ENCODE measurements at places on chromosomes 2 and 18.
A peak's percentile ranks its signal among the peaks of the same experiment; 100 is the strongest.

GRCh38 chr18:39302481-39302880 lies 1736.9 kb upstream of the CELF4 start:
- DNase-seq, result no peak

GRCh38 chr2:197869501-197870111 lies 65.2 kb downstream of the PLCL1 start:
- DNase-seq, result no peak

DNA sequence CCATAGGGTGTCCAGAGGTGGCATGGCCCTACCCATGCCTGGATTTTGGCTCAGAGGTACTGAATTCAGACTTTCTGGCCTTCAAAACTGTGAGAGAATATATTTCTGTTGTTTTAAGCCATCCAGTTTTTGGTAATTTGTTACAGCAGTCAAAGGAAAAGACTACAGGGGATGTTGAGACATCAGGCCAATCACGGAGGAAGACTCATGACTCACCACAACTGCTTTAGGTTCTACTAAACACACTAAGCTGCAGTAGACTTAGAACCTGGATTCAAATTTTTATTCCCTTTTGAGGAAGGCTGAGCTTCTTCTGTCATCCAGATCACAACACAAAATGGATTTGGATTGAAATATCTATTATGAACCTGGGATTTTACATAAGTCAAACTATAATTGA lies 12.0 kb upstream of the C2orf66 start:
- no peak for DNase-seq

- no peak for DNase-seq
Measured at GRCh38 chr18:70627182-70627802, 338.4 kb downstream of the SOCS6 start.

GRCh38 chr2:161402297-161402696 lies 13.8 kb upstream of the TBR1 start:
- no peak for DNase-seq

DNA sequence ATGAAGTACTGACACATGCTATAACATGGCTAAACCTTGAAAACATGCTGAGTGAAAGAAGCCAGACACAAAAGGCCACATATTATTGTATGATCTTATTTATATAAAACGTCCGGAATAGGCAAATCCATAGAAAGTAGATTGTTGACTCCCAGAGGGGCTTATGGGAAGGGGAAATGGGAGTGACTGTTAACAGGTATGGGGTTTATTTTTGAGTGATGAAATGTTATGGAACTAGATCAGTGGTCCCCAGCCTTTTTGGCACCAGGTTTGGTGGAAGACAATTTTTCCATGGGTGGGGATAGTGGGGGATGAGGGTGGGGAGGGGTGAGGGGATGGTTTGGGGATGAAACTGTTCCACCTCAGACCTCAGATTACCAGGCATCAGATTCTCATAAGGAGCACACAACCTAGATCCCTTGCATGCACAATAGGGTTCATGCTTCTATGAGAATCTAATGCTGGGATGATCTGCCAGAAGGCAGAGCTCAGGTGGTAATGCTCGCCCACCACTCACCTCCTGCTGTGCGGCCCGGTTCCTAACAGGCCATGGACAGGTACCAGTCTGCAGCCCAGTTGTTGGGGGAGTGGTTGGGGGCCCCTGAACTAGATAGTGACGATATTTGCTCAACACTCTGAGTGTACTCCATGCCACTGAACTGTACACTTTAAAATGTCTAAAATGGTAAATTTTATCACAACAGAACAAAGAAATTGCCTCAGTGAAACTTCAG lies 59.1 kb downstream of the EFEMP1 start:
- no peak for DNase-seq

- no peak for DNase-seq
Measured at GRCh38 chr18:70228536-70228935, 23.0 kb upstream of the RTTN start.

DNA sequence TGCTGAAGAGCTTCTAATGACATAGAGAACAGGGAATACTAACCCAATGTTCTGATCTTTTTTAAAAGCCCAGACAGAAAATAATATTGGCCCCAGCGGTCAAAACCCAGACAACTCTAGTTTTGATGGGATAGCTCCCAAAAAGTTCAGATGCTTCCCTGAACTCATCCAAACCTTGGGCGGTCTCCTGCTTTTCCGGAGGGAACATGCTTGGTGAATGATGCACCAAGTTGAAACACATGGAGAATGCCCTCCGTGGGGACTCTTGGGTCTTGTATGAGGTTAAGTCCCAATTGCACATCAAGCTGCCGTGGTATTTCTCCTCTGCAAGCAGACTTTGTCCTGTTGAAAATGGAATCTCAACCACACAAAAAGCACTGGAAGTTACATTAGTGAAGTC lies 120.7 kb upstream of the CTAGE1 start:
- no peak for DNase-seq

GRCh38 chr2:2260696-2261268 lies 70.3 kb downstream of the MYT1L start:
- no peak for DNase-seq

DNA sequence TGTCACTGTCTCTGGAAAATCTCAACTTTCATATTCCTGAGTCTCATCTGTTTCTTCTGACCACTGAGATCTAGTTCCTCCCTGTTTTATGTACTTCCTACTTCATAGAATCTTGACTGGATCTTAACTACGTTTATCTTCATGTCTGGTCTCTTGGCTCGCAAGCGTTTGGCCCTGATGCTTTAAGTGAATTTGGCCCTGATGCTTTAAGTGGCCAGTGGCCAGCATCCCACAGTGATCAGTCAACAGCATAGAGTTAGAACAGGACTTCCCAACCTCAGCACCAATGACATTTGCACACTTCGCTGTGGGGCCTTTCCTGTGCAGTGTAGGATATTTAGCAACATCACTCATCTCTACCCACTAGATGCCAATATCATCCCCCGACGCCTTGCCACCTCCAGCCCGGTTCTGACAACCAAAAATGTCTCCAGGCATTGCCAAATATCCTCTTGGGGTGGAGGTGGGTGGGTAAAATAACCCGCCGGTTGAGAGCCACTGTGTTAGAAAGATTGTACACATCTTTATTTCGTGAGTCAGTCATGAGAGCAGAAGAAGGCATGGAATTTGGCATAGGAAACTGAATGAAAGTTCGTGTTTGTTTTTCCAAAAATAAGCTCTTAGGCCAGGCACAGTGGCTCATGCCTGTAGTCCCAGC lies 12.2 kb downstream of the TM4SF20 start:
- no peak for DNase-seq

DNA sequence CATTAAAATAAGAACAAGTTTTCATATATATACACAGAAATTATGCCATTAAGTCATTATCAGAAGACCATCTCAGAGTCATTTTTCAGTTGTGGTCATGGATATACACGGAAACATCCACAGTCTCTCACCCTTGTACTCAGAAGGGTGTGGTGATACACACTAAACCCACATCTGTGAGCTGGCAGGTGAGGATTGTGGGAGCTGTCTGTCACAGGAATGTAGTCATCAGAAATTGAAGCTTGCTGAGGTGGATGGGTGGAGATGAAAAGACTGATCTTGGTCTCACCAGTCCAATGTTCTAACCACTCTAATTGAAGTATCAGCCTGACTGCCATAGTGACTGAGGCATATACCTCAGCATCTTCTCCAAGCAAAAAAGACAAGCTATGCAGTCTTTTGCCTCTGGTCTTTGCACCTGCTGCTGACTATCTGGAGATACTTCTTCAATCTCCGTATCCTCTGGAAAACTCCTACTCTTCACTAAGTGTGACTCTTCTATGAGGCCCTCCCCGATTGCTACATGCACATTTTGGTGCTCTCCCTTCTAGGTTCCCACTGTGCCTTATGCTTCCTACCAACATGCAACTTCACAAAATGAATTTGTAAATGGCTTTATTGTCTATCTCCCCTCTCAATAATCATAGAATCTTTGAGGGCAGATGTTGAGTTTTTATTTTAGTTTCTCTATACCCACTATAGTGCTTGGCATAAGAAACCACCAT lies 232.8 kb downstream of the DYM start:
- DNase-seq, result no peak

DNA sequence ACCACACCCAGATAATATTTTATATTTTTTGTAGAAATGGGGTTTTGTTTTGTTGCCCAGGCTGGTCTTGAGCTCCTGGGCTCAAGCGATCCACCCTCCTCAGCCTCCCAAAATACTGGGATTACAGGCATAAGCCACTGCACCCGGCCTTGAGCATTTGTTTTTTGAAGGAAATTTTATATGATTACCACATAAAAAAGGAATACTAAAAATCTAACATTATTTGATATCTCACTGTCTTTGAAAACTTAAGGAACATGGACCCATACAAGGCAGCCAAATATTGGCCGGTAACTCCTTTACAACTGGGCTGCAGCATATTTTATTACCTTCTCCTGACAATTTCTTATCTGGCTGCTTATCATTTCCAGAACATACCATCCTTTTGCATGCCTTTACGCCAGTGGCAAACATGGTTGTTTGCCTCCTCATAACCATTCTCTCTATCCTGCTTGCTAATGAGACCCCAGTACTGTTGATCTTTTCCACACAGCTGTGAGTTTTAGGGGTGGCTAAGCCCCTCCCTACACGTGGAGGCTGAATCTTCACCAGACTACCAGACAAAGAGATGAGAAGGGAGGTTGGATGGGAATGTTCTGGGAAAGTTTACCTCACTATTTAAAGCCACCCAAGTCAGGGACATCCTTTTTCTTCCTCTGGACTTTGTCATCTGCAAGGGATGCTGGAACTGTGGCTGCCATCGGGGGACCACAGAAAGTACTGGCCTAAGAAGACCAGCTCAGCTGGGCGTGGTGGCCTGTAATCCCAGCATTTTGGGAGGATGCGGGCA lies 157.5 kb downstream of the TGIF1 start:
- DNase-seq, result no peak

GRCh38 chr2:219483451-219484342 lies 15.0 kb upstream of the GMPPA start:
- no peak for DNase-seq

DNA sequence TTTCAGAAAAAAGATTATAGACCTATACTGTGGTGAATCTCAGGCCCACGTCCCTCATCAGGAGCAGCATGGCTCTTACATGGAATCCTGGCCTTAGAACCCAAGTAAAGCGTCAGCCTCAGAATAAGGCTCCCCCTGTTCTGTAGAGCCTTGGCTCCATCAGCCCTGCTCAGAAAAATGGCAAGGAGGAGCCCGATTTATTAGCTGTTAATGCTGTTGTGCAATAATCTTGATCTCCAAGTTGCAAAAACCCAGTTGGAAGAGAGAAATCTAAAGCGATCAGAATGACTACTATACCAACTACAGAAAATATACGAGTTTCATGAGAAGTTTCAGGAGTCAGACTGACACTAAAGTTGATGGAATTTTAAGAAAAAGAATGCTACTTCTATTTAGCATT lies 35.6 kb upstream of the CTAGE1 start:
- no peak for DNase-seq

DNA sequence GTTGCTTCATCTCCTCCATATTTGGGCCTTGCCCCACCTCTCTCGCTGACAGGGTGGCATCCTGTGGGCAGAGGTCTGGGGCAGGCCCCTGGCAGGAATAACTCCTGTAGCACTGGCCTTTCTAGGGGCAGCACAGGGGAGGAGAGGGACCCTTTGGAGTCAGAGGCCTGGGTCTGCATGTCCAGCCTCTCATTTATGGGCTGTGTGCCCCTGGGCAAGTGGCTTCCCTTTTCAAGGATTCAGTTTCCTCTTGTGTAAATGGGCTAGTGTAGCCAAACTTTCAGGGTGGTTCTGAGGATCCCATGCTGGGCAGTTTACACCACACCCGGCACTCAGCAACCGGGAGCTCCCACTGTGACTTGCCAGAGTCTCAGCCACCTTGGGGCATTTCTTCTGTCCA lies 23.4 kb downstream of the ADRA2B start:
- no peak for DNase-seq

GRCh38 chr2:164430166-164430783 lies 191.0 kb downstream of the GRB14 start:
- DNase-seq, result peak; percentile 53

GRCh38 chr2:207546822-207547221 lies 17.1 kb downstream of the CREB1 start:
- DNase-seq, result no peak

DNA sequence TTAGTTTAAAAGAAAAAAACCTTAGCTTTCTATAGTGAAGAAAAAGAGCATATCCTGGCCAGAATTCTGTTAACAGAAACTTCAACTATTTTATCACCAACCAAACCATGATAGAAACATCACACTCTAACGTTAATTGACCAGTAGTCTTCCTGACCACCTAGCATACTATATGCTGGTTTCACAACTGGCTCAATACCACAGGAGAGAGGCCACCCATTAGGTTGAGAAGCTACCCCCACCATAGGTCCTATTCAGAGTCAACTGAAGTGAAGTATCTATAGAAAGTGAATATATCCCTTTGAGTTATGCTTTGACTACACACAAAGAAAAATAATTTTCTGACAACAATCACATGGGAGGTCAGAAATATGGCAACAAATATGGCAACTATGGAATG lies 85.2 kb upstream of the STK17B start:
- no peak for DNase-seq

DNA sequence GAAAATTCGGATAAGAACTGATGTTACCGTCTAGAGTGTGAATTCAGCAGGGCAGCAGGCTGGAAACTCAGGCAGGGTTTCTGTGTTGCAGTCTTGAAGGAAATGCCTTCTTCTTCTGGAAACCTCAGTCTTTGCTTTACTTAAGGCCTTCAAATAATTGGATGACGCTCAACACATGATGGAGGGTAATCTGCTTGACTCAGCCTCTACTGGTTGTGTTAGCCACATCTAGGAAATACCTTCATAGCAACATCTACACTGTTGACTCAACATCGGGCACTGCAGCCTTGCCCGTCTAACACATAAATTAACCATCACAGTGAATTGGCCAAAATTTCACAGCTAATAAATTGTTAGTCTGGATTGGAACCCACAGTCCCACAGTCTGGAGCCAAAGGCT lies 37.2 kb downstream of the YPEL5 start:
- no peak for DNase-seq

DNA sequence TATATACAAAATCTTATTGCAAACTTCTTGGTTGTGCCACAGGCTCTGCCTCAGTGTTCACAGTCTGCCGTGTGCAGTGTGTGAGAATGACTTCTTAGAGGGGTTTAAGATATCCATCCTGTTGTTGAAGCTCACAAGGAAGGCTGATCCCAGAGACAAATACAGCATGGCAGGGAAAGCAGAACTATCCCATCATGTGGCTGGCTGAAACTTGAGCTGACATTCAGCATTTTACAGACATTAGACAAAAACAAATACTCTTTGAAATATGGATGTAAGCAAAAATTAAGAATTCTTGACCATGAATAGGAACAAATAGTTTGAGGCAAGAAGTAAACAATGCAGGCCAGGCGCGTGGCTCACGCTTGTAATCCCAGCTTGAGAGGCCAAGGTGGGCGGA lies 12.9 kb upstream of the PUM2 start:
- DNase-seq, result no peak

- DNase-seq, result no peak
Measured at GRCh38 chr2:127092306-127092705, 14.6 kb downstream of the BIN1 start.

- no peak for DNase-seq
Measured at GRCh38 chr2:8152392-8153257, 529.2 kb upstream of the ID2 start.

All from NCI-H774 (cell line).